ENCODE measurements at places on chromosomes 1 and 21.
A peak's percentile ranks its signal among the peaks of the same experiment; 100 is the strongest.

GRCh38 chr1:114719424-114719787 lies 2.8 kb upstream of the NRAS start:
- DNase-seq = no peak

GRCh38 chr1:109391626-109392025 lies 6.1 kb downstream of the SORT1 start:
- DNase-seq = no peak

DNA sequence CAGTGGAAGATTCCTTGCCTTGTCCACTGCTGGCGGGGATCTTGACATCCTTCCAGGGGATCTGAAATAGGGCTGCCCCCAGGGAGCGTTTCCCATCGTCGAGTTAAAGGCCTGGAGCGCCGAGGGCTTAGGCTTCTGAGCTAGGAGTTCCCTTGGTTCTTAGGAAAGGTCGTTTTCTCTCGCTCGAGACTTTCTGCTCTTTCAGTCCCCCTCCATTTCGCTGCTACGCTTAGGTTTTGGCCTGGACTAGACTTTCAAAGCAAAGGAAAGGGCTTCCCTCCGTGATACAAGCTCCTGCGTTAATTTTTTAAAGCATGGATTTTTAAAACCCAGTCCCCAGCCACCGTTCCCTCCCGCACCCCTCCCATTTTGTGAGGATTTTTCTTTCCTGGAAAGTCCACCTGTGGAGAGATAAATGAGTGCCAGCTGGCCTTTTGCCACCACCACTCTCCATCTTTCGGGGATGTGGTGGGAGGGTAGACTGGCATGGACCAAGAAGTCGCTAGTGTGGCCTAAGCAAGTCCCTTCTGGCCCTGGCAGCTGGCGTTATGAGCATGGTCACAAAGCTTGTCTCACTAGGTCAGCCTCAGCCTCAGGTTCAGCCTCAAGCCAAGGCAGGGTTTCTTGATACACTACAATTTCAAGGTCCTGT lies 9.2 kb downstream of the NR5A2 start:
- no peak for DNase-seq

- no peak for DNase-seq
These were observed 2.5 kb upstream of the ST3GAL3 start for GRCh38 chr1:43704838-43705237.

DNA sequence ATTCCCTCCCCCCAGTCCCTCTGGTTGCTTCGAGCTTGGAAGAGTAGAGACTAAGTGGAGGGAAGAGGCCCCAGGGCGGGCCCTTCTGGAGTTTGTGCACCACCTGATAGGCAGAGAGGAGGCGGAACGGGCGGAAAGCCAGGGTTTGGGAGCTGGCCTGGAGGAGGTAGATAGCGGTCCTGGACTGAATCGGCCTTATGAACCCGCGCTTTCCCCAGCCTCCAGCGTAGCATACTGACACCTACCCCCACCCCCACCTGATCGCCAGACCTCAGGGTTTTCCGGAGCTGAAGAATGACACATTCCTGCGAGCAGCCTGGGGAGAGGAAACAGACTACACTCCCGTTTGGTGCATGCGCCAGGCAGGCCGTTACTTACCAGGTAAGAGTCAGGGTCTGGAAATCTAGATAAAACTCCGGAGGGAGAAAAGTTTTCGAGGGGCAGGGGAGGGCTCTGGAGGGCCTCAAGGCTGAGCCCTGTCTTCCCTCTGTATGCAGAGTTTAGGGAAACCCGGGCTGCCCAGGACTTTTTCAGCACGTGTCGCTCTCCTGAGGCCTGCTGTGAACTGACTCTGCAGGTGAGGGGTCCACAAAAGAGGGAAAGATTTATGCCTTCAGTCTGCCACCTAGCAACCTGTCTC lies 705 bp downstream of the UROD start:
- DNase-seq = peak; percentile 53

- no peak for DNase-seq
These were observed 19.3 kb downstream of the OSBPL9 start for GRCh38 chr1:51636191-51636590.

GRCh38 chr1:230459465-230459864 lies 33.3 kb upstream of the PGBD5 start:
- DNase-seq = no peak

DNA sequence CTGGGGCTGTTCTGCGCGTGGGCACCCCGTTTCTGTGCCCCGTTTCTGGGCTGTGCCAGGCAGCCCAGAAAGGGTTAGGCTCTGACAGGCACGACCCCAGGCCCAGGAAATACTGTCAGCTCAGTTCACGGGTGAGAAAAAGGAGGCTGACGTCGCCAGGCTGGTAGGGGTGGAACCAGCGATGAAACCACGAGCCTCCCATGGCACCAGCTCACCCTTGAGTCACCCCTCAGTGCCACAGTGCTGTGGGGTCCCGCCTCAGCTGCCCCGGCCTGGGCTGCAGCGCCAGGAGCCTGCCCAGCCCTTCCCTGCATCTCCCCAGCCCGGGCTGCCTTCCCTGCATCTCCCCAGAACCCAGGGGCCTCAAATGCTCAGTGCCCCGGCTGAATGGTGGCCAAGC lies 11.5 kb downstream of the MEGF6 start:
- no peak for DNase-seq

- DNase-seq = no peak
These were observed 47.6 kb upstream of the VAV3 start for GRCh38 chr1:108012553-108012952.

GRCh38 chr21:38821959-38822682 lies 16.4 kb downstream of the ETS2 start:
- DNase-seq = no peak

GRCh38 chr1:206466840-206467649 lies 3.2 kb upstream of the IKBKE start:
- no peak for DNase-seq

- DNase-seq = no peak
These were observed 59.5 kb upstream of the LAPTM5 start for GRCh38 chr1:30817077-30817438.

DNA sequence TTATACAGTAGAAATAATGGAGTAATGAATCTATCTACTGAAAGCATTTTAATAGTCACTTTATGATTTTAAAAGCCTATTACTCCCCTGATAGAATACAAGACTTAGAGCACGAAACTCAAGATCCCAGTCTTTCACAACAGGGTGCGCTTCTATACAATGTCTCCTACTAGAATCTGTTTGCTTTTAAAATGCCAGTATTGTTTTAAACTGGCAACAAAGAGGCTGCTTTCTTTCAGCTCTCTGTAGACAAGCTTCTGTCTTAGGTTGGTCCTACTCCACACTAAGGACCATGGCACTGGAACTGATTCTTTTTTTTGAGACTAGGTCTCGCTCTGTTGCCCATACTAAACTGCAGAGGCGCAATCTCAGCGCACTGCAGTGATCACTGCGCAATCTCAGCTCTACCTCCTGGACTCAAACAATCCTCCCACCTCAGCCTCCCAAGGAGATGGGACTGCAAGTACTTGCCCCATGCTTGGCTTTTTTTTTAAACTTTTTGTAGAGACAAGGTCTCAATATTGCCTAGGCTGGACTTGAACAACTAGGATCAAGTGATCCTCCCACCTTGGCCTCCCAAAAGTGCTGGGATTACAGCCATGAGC lies 4.8 kb downstream of the DCAF8 start:
- DNase-seq = no peak

GRCh38 chr1:27487966-27488884 lies 1.7 kb downstream of the WASF2 start:
- DNase-seq = no peak

- no peak for DNase-seq
These were observed 531.6 kb downstream of the PTPRU start for GRCh38 chr1:29767769-29768425.

- DNase-seq = peak; percentile 62
These were observed 461.7 kb downstream of the PTPRU start for GRCh38 chr1:29698033-29698432.

DNA sequence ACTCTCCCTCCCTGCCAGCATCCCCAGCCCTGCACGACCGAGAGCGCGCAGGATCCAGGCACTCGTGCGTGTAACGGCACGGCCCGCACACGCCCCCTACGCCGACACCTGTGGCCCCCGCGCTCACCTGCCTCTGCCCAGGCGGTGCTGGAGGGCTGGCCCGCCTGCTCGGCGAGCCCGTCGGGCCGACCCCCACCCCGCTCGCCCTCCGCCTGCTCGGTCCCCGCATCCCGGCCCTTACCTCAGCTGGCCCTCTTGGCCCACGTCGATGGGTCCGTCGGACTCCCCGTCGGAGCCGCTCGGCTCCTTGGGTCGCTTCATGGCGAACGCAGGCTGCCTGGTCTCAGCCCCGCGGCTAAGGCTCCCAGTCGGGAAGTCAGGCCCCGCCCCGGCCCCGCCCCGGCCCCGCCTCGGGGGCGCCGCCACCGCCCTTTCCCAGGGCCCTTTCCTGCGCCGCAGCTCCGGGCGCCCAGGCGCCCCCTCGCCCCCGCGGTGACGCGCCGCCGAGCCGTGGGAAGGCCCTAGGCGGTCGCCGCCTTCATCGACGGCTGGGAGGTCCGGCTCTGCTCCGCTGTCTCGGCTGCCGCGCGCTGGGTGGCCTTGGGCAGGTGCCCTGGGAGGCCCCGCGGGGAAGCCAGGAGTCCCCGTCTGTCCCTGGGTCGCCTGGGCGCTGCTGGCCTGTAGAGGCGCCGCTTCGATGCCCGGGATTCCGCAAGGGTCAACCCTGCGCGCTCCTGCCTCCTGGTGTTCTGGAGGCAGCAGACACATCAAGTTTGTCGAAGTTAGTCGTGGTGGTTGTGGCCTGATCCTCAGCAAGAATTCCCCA lies at the start of gene HEYL:
TSS of gene HEYL (minus strand) at position 339 of the 826 bp plus-strand sequence. CDS start at position 321, 18 bp downstream.
- peak; percentile 77 for DNase-seq

DNA sequence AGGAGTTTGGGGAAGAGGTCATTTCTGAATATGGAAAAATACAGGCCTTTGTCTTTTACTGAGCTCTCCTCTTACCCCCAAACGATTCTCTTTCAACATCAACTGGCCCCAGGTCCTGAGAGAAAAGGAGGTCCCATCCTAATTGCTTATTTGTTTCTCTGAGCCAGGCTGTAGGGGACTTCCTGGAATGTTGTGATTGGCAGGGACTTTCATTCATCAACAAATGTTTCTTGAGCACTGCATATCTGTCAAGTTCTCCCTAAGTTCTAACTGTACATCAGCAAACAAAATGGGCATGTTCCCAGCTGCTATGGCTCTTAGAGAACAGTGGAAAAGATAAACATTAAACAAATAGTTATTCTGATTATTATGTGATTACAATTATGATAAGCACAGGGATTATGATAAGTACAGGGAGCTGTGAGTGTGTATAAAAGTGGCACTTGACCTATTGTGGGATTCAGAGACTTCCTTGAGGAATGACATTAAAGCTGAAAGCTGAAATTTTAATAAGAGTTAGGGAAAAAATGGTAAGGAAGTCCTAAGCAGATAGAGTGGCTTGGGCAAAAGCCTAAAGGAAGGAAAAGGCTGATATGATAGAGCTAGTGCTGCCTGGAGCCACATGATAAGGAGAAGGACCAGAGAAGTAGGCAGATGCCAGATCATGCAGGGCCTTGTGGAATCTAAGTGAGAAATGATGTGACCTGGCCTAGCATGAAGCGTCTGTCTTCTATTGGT lies 11.6 kb downstream of the GPX7 start:
- no peak for DNase-seq

DNA sequence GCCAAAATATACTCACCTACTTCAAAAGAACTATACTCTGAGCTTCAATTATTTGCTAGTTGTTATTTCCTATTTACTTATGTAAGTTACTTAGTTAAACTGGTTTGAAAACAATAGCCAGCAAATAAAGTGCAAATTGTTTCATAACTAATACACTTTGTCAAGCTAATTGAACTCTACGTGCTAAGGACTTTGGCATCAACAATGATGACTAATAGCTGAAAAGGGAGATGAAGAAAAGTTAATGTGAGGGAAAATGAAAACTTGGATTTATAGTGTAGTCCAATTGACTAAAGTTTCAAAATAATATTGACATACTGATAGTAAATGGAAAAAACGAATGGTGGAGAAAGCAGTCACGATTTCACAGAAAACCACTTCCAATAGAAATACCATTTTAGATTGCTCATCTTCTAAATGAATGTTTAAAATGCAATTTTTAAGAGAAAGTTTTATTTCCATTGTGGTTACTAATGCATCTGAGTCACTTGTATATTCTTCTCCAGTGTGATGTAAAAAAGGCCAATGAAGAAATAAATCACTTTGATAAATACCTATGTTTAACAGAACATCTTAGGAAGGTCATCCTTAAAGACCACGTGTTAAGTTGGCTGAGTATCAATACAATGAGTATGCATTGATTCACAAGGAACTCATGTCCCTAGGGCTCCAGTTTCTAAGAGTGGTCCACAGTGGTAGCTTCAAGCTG lies 455.2 kb downstream of the LTN1 start:
- DNase-seq = no peak

GRCh38 chr1:244576259-244576892 lies 76.5 kb upstream of the DESI2 start:
- no peak for DNase-seq

DNA sequence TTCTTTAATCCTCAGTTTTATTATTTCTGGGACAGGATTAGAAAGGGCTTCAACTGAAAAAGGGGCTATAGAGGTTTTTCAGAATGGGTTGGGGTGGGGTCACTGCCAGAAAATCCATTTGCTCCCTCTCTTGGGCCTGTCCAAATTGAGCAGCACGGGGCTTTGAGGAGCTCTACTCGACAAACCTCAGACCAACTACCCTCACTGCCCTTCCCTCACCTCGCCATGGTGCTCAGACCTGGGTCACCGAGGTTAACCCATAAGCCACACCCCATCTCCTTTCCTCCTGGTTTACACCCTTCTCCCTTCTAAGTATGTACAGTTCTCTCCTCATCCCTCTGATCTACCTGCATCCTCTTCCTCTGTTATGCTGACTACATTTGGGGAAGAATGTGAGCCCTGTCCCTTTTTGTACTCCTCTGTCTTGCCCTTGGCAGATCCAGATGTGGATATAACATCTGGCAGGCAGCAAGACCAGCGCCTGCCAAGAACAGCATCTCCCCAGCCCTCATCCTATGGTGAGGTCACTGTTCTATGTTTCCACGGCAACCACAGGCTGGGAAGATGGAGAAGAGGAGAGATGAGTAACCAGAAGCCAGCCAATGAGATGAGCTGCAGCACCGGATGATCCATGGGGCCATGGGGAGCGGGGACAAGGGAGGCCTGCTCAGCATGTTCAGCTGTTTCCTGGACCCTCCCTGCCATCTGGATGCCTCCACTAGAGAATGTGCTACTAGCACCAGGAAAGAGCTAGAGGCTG lies 3.7 kb upstream of the FABP3 start:
- DNase-seq = peak; percentile 42

DNA sequence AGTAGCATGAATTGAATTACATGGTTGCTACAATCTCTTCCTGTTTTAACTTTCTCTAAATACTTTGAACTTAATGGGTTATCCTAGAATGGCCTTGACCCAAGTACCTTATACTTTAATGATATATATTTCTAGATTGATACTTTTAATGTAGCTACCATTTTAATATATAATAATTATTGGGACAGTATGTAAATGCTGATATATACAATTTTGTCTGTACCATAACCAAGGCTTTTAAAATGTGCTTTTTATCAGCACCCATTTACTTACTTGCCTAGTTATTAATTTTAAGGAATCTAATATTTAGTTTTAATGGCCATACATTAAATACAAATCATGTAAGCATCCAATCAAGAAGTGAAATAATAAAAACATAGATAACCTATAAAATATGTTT lies 13.4 kb downstream of the HIPK1 start:
- no peak for DNase-seq
